ENCODE measurements at places on chromosomes 6 and 20.

DNA sequence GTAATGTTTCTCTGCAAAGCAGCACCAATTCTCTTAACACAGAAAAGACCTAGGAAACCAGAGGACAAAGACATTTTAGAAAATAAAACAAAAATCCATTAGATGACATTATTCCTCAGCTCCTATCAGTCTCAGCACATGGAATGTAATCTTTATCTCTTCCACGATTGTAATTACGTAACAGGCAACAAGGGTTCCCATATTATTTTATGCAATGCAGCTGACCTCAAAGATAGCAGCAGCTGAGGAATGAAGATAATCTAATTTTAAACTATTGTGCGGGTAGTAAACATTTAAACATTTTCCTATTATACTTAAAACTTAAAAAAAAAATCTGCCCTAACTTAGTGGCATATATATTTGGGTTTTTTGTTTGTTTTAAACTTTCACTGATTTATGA, 33.0 kb upstream of the PTCHD4 start:
- DNase-seq = no peak

GRCh38 chr6:169556758-169557548, 144.9 kb downstream of the WDR27 start:
- no peak for DNase-seq

GRCh38 chr6:105596284-105596755, 193.4 kb upstream of the PREP start:
- DNase-seq = no peak

DNA sequence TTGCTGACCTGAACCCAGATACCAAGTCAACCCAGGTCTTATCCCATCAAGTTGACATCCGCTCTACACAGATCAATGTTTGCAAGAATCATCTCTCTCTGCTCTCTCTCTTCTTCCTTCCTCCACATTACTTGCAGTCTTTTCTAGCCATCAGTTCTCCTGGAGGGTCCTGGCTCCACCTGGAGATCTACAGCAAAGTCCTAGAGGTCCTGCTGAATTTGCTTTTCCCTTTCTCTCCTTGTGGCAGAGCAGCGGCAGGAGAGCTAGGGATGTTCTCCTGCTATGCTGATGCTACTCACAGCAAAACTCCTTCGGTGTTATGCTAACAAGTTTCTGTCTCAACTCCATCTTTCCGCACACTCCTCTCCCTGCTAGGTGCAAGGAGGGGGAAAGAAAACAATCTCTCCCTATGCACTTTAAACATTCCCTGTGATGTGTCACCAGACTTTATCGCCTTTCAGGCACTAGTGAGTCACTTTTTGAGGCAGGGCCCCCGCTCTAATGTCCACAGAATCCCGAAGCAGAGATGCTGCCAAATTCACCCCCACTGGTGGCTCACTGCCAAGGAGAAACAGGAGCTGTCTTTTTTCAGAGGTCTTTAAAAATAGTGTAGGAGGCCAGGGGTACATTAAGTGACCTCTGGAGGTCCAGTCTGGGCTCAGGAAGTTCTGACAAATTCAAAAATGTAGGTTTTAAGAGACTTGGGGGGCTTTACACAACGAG, 62.6 kb downstream of the FAM50B start:
- no peak for DNase-seq

DNA sequence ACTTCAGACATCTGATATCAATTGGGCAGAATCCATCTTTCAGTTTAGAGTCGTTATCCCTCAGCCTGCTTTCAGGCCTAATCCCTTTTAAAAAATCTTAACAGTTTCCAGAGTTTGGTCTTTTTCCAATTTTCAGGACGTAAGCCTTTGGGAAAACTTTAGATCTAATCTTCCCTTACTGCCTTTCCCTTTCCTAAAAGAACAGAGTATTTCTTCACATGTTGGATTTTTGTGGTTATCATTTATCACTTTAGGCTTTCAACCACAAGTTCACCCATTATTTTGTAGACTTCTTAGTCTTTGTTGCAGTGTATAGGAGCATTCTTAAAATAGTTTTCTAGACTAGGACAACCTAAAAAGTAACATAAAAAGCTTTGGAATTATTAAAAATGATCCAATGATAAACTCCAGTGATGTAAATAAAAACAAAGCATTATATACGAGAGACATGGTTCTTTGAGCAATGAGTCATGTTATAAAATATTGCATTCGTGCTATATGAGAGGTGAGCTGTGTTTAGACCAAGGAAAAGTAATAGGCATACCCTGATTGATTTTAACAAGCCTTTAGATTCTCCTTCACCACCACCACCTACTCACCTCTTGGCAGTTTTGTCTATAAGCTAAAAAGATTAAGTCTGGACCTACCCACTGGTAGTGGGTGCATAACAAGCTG, 90.4 kb upstream of the MCHR2 start:
- DNase-seq = no peak
